CD4-positive, alpha-beta T cell treated with Interleukin-10 for 1 hour (primary cell): ENCODE measurements at places on chromosomes 11 and 22.

DNA sequence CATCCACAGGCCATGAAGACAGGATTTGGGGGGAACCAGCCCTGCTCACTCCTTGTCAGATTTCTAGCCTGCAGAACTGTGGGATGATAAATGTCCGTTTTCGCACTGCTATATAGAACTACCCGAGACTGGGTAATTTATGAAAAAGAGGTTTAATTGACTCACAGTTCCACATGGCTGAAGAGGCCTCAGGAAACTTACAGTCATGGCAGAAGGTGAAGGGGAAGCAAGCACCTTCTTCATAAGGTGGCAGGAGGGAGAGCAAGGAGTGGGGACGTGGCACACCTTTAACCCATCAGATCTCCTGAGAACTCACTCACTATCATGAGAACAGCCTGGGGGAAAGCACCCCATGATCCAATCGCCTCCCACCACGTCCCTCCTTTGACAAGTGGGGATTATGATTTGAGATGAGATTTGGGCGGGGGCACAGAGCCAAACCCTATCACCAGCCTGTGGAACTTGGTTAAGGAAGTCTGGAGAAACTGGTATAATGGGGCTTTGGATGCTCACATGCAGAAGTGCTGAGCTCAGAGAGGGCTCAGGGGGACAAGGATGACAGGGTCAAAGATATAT is 50.7 kb downstream of the MYEOV start:
- no peak for DNase-seq

DNA sequence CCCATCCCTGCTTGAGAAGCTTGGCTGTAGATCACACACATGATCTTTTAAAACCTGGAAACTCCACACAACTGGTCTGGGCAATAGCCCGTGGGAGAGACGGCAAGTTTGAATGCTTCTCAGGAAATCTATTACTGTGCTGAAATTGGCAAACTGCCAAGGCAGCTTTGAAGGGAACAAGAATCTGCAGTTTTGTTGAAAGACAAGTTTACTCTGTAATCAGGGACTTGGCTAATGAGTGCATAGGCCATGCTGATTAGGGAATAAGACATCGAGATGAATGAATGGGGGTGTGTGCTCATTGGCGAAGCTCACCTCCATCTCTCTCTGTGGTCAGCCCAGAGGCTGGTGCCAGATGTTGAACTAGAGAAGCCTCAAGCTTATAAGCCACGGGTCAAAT is 218.8 kb downstream of the HIPK3 start:
- no peak for DNase-seq

DNA sequence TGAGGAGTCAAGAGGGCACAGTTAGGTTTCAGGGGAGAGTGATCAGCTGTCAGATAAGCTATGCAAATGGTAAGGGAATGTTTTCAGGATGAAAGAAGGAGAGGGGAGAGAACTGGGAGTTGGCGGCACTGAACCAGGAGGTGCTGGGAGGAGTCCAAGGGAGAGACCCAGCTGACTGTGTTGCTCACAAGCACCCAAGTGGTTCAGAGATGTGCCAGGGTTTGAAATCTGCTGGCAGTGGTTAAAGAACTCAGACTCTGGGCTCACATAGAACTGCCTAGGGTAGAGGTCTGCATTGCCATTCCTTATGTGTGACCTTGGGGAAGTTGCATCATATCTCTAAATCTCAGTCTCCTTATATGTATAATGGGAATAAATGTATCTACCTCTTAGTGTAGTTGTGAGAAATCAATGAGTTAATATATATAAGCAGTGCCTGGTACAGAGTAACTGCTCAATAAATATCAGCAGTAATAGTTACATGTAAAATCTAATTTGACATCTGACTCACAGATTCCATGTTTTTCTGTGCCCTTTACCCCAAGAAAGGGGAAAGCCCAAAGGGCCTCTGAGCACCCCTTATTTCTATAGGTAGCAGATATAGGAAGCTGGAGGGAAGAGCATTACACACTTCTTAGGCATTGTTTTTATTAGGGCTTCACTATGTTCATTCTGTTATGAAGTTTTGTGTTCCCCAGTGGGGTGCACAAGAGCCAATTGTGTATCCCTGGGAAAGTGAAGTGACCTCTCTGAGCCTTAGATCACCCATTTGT is 66.9 kb upstream of the SESN3 start:
- DNase-seq = no peak

GRCh38 chr11:65036931-65037330 is 4.1 kb upstream of the SAC3D1 start:
- DNase-seq = no peak

DNA sequence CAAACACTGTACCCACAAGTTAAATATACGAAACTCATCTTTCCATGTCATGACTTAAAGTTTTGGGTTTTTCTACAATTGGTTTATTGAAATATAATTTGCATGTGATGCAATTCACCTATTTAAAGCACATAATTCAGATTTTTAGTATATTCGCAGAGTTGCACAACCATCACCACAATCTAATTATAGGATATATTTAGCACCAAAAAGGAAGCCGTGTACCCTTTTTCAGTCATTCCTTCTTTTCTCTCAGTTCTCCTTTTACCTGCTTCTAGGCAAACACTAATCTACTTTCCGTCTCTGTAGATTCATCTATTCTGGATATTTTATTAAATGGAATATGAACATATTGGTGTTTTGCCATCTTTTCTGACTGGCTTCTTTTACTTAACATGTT is 1458.1 kb upstream of the TENM4 start:
- DNase-seq = no peak
